Activated CD8-positive, alpha-beta memory T cell treated with anti-CD3 and anti-CD28 coated beads for 1 hour (primary cell): ENCODE measurements at places on chromosomes 3 and 15.

DNA sequence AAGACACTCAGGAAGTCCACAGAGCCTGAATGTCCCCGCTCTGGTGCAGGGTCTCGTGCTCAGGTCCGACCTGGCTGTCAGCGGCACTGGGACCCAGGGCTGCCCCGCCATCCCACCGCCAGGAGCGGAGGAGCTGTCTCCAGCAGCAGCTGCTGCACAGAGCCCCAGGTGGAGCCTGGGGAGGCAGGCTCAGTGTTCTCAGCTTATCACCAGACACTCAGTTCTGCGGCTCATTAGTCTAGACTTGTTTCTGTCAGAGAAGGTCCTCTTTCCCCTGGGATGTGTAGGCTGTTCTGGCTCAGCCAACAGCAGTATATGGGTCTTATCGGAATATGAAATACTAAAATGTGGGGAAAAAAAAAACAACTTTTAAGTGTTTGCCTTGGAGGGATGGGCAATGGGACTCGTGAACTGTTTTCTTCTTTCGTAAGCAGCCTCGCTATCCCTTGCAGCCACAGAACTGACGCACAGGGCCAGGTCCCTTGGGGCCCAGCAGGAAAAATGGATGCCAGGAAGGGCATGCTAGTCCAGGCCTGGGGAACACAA is 75.9 kb downstream of the KLF13 start:
- no peak for DNase-seq

DNA sequence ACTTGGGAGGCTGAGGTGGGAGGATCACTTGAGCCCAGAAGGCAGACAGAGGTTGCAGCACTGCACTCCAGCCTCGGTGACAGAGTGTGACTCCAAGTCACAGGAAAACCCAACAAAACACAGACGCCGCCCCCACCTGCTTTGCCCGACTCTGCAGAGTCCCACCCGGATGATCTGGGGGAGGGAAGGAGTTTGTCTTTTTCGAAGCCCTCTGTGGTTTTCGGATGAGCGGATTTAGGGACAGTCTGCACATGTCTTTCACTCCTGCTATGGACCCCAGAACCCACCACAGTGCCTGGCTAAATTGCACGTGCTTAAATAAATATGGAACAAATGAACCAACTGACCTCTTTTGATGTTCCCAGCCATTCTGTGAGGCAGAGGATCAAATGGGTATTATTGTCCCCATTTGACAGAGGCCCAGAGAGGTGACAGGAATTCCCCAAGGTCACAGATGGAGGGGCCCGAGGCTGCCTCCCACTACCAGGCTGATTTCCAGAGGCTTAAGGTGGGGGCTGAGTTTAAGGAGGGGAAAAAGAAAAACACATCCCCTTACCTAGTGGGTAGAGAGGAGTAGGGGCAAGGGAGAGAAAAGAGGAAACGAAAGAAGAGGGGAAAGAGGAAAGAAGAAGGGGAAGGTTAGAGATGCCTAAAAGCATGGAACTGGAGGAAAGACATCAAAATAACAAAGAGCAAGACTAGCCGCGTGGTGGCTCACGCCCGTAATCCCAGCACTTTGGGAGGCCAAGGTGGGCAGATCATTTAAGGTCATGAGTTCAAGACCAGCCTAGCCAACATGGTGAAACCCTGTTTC is 59.4 kb upstream of the TFRC start:
- DNase-seq = no peak

- no peak for DNase-seq
Observed at GRCh38 chr15:43299411-43299810, 31.0 kb downstream of the LCMT2 start.

- no peak for DNase-seq
Observed at GRCh38 chr15:38782156-38782555, 217.5 kb upstream of the RASGRP1 start.

- no peak for DNase-seq
Observed at GRCh38 chr3:87298111-87298718, 21.8 kb upstream of the POU1F1 start.

- DNase-seq = no peak
Observed at GRCh38 chr15:90421527-90421926, 33.5 kb downstream of the IQGAP1 start.

- no peak for DNase-seq
Observed at GRCh38 chr3:28139967-28140634, 101.3 kb upstream of the CMC1 start.

DNA sequence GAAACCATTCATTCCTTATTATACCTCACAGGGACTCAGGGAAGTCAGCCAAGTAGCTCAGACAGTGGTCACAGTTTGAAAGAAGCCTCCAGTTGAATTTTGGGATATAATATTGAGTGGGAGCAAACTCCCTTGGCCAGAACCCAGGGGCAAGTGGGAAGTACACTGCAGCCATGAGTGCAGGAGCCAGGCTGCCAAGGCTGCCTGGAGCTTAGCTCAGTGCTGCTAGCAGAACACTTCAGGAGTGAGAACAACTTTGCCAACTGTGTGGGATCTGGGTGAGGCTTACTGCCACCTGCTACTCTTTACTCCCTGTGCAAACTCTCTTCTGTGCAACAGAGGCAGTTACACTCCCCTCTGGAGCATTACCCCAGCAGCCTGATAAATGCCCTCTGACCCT is 4.6 kb downstream of the OR5K3 start:
- no peak for DNase-seq

DNA sequence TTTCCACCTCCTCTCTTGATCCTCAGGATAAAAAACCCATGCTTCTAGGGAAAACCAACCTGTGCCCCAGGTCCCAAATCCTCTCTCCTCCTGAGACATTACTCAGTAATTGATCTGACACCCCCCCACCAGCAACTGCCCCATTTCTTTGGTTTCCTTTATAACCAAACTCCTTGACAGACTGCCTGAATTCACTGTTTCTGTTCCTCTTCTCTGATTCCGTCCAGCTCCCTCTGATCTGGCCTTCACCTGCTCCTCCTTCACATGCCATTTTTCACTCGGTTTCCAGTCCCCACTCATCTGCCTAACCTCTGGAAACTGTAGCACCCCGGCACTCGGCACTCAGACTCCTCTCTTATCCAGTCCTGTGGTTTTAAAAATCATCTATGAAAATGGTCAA is 2.1 kb downstream of the CCDC51 start:
- DNase-seq = no peak
